Stimulated activated CD8-positive, alpha-beta memory T cell treated with anti-CD3 and anti-CD28 coated beads, Interleukin-4, amount 100 ng/mL, for 48 hours (primary cell): ENCODE measurements at places on chromosomes 2 and 18.
A peak's percentile ranks its signal among the peaks of the same experiment; 100 is the strongest.

GRCh38 chr18:79685281-79685680, 5.7 kb downstream of the CTDP1 start:
- peak; percentile 53 for DNase-seq

- DNase-seq: no peak
These were observed 958 bp upstream of the ALLC start for GRCh38 chr2:3656762-3657721.

GRCh38 chr18:9184998-9185613, 48.5 kb downstream of the ANKRD12 start:
- DNase-seq: no peak

DNA sequence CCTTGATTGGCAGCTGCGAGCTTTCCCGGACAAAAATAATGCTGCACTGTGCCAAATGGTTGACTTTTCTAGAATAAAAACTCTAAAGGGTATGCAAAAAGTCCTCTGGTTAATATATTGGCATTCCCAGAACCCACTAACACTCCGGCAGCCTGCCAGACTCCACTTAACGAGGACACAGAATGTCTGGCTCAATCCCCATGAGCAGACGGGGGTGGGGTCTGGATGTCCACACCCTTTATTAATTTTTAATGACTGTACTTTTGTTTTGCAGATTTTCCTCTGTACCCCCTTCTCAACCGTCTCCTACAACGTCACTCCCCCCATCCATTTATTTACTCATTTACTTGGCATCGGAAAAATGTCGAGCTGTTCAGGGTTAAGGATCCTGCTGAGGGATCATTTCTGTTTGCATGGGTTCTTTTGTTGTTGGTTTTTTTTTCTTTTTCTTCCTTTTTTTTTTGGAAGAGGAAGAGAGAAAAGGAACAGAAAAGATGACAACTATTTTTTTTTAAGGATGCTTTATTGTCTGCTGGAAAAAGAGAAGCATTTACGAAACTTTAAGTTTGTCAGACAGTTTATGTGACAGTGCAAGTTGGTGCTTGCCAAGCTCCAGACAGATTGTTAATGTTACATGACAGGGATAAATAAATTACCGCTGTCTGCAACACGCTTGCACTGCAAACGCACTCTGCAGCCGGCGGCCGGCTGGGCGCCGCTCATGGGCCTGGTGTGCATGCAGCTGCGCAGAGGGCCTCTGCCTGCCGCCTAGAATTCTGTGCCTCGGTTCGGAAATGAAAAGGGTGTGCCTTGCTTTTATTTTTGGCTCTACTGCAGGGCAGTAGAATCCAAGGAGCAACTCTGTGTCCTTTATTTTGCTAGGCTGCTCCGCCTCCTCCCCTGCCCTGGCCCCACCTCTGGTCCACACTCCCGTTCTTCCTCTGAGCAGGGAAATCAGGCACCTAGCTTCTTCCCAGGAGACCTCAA, 3.6 kb downstream of the LDLRAD4 start:
- DNase-seq: no peak

DNA sequence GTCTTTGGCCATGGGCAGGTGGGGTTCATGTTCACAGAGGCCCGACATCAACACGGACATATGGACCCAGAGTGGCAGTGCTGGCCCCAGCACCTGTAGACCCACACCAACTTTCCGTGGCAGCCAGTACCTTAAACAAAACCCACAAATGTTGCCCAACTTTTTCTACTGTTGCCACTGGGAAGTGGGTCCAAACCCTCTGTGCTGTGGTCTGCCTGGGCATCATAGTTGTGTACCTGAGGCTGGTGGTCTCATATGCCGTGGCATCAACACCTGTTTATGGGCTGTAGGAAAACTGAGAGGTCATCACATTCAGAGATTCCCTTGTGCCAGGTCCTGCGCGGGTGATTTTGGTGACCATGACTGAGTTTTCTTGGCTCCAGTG, 79.9 kb downstream of the SH3RF3 start:
- DNase-seq: no peak

- DNase-seq: no peak
These were observed 113.9 kb downstream of the CCDC74A start for GRCh38 chr2:131641414-131642206.

GRCh38 chr2:122808286-122808969, 1053.0 kb downstream of the TSN start:
- DNase-seq: no peak

GRCh38 chr18:79626905-79627749, 52.5 kb upstream of the CTDP1 start:
- no peak for DNase-seq

- DNase-seq: no peak
These were observed 68.0 kb downstream of the ACAA2 start for GRCh38 chr18:49745045-49746014.

- no peak for DNase-seq
These were observed 363.0 kb downstream of the SS18 start for GRCh38 chr18:25727281-25727985.

DNA sequence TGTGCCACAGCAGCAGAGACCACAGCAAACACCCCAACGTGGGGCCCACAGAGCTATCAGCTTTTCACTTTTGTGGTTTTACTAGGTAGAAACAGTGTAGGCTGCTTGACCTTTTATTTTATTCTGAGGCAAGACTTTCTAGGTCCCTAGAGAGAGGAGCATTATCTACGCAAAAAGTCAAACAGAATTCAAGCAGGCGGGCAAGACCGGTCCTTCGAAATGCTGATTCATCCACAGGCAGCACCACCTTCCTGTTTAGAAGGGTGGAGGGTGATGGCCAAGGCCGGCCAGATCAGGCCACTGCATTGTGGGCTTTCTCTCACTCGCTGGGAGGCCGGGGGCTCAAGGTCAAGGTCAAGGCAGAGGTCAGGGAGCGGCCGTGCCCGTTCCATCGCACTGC, 573.0 kb downstream of the GALR1 start:
- DNase-seq: no peak

DNA sequence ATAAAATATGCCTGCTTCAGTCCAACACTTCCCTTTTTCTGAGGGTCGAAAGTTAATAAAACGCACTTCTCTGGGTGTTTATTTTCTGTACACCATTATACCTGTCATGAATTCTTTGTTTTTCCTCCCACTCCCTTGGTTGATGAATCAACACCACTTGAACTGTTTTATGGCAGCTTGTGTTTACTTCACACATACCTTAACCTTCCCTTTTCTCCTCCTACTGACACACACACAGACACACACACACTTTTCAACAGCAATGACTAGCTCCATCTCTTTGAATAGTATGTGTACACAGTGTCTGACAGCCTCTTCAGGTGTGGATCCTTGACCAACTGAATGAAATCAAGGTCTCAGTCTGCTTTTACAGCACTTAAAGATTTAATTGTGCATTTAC, 91.3 kb downstream of the SATB2 start:
- DNase-seq: no peak

DNA sequence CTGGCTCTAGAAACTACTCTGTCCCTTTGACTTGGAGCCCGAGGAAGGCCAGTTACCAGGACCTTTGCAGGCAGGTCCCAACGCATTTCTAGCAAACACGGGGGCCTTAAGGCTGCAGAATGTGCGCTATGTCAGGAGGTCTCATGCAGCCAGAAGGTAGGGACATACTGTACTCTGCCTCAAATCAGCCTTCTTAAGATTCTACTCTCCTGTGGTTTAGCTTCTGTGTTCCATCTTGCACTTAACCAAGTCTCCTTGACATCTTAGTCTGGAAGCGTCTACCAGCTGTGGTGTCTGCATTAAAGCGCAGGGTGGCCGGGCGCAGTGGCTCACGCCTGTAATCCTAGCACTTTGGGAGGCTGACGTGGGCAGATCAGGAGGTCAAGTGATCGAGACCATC, 65.5 kb downstream of the STEAP3 start:
- no peak for DNase-seq

GRCh38 chr2:226916669-226917068, 80.8 kb downstream of the RHBDD1 start:
- DNase-seq: no peak

DNA sequence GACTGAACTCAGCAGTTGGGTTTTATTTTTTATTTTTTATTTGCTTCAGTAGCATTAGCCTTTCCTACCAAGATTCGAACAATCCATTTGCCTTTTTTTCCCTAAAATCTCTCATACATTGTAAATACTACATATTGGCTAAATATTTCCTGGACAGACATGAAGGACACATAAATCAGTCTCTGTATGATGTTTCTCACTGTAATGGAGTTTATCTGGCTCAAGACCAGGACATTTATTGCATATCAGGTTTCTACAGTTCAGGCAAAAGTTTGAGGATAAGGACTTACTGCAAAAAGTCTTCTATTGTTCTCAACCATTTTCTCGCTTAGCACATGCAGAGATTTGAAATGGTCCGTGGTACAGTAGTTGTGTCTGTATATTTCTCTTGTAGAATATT, 3.3 kb downstream of the CLUL1 start:
- DNase-seq: no peak

GRCh38 chr2:72084584-72084976, 63.1 kb downstream of the CYP26B1 start:
- DNase-seq: no peak

- DNase-seq: no peak
These were observed 48.9 kb downstream of the FRZB start for GRCh38 chr2:182817558-182817957.

DNA sequence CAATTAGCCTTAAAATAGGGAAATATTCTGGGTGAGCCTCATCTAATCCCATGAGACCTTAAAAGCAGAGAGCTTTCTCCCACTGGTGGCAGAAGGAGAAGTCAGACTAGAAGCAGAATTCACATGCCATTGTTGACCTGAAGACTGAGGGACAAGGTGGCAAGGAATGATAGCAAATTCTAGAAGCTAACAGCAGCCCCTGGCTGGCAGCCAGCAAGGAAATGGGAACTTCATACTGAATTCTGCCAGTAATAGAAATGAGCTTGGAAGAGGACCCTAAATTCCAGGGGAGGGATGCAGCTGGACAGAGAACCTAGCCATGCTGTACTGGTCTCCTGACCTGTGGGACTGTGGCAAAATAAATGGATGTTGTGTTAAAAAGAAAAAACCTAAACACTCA, 19.5 kb downstream of the B3GNT7 start:
- DNase-seq: no peak

- DNase-seq: no peak
These were observed 621.2 kb downstream of the CNTNAP5 start for GRCh38 chr2:124646166-124646815.

DNA sequence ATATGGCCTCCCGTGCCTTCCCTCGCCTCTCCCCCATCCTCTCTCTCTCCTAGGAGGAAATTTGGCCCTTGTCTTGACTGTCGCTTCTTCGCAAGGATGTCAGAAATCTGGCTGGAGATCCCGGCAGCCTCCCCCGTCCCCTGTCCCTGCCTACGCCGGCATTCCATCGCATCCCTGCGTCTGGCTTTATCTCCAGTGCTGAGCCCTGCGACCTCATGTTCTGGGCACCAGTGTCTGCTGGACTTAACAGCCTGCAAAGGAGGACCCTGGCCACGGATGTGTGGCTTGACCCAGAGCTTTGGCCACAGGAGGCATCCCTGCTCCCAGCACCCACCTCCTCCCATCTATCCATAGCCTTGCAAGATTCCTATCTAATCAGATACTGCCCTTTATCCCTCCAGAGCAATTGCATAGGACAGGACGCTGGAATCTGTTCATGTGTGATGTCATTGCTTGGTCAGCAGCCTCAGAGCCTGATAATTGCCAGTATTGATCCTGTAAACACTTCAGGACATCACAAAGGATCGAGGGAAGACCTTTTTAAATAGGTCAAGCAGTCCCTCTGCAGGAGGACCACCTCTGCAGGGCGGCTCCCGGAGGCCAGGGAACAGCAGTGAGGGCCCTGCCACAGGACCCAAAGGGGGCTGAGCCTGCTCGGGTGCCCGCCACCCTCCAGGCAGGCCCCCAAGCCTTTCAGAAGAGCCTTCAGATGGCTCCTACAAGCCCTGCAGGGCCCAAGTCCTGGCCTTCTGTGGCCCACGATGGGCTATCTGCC, 168.2 kb downstream of the TWIST2 start:
- DNase-seq: no peak

- DNase-seq: no peak
These were observed 29.8 kb downstream of the LRP1B start for GRCh38 chr2:142100970-142101369.

- DNase-seq: no peak
These were observed 4.1 kb downstream of the DAPL1 start for GRCh38 chr2:158799181-158799580.

DNA sequence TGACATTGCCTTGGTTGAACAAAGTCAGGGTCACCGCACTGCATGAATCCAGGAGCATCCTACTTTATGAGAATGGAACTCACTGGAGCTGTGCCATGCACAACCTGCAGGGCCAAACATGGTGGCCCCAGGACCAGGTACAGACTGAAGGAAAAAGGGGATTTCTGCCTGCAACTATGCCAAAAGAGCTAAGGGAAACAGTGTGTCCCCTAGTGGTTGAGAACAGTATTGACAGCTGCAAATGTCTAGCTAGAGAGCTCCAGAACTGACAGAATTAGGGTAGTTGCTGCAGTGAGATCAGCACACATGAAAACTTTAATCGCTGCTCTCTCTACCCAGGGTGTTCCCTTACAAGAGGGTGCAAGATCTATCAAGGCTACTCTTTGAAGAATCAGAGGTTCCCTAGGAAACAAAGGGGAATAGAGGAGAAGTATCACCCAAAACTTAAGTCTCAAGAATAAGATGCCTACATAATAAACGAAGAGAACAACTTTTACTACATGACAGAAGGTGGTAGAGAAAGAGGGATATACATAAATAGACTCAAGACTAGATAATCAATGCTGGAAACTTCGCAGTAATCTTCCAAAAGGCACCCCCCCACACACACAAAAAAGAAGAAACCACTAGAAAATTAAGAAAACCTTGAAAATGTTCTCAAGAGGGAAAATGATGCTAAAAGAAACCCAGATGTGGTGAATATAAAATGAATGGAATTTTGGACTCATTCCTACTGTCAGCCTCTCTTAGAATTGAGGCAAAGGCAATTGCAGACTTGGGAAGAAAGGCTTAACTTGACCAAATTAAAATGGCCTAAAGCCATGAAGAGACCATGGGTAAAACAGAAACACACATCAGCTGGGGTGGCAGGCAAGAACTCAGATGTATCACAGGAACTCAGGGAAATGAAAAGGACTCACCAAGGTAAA, 43.6 kb upstream of the IHH start:
- DNase-seq: no peak

DNA sequence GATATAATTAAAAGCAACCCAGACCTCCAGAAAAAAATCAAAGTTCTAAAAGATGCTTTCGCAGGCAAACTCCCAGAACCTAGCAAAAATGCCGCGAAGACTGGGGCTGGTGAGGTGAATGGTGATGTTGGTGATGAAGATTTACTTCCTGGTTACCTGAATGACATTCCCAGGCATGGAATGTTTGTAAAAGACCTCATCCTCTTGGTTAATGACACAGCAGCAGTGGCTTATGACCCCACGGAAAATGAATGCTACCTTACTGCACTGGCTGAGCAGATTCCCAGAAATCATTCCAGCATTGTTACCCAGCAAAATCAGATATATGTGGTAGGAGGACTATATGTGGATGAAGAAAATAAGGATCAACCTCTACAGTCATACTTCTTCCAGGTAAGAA, 994 bp downstream of the KLHL41 start:
- no peak for DNase-seq

- no peak for DNase-seq
These were observed 80.6 kb downstream of the MYO1B start for GRCh38 chr2:191325651-191326365.

- no peak for DNase-seq
These were observed 29.2 kb downstream of the MYO1B start for GRCh38 chr2:191274413-191274815.
